ENCODE measurements at places on chromosomes 7 and 10. TPM values are rescaled to one million over a fixed set of nuclear protein-coding genes. Genes with fewer than 3 reads are reported as not detected.

CPN1 gene
- not detected for total RNA-seq

PRPS1L1 gene
- not detected for total RNA-seq

CPA4 gene
- total RNA-seq: 14.7 TPM

GRCh38 chr10:49271346-49271745 is 27.6 kb upstream of the C10orf71 start:
- DNase-seq: no peak

GRCh38 chr10:28127881-28128280 is 129.0 kb upstream of the ODAD2 start:
- DNase-seq: no peak

DNA sequence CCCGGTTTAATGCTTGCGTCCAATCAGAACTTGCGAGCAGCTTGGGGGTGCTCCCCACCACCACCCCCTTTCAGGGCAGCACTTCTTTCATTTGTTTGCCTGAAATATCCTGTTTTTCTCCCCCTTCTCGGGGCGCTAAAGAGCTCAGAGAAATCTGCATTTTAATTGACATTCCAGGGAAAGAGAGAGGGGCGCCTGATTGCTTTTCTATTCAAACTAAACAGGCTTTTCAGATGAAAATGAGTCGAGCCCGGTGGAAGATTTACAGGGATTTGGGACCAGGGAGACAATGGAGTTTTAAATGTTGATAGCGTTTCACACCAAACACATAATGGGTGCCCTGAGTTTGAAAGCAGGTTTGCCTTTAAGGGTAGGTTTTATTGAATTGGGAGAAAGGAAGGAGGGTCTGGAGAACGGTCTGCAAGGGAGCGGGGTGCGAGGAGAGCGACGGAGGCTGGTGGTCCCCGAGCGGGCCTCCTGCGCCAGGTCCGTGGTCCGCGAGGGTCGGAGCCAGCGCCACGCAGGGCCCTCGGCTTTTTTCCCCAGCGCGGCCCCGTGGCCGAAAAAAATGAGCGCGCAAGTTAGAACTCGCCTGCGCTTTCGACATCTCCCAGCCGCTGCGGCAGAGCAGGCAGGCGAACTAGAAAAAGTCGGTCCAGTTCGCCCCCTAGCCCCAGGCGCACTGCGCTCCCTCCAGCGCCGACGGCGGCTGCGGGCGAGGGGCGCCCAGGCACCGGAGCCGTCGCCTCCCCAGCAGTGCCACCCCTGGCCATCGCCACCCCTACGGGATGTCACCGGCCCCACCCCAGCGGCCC is 1.3 kb downstream of the FGFR2 start:
- DNase-seq: no peak

DNA sequence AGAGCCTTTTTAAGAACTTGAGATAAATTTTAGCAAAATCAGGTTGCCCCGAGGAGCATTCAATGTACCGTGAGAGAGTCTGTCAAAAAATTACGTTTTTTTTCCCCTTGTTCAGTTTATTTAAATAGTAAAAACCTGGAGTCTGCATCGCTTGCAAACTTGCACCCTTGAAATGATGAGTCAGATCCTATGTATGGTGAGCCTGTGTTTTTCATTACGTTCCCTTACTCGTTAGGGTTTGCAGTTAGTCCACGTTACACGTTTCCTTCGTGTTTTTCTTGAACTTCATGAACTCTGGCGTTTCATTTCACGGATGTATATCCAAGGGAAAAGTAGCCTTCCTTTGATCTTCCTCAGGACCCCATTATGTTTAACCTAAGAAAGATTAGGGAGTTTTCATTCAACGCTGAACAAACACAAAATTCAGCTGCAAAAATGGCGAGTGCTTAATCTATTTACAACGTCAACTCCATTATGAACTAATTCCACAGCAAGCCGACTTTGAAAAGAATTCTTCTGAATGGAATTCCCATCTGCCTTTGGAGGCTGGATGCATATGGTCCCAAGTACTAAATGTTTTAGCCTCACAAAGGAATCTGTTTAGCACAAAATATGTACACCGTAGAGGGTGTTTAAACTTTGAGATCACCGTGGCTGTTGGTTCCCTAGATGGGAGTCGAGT is 182.4 kb downstream of the MYOF start:
- DNase-seq: no peak

GRCh38 chr7:55212176-55212575 is 153.0 kb upstream of the LANCL2 start:
- DNase-seq: no peak

DNA sequence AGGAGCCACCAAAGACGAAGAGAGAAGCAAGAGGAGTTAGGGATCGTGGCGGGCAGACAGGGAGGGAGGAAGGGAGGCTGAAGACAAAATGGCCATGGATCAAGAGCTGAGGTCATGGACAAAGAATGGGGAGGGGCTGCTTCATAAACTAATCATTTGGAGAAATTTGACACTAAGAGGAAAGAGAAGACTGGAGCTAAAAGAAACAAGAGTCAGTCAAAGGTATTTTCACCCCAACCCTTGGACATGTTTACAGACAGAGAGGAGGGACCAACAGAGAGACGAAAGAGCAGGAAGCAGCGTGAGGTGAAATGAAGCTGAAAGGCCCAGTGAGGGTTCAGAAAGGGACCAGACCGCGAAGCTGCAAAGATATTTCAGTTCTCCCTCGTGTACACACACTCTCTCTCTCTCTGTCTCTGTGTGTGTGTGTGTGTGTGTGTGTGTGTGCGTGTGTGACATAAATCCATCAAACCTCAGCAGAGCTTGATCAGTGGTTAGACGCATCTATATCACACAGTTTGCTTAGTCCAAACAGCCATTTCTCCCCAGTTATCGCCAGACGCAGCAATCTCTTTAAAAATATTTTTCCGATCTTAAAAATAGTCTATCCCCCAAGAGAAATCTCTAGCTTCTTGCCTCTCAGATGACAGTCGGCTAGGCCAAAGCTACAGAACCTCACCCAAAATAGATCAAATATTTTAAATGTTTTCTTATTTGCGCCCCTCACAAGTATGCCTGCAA is 12.5 kb upstream of the CALD1 start:
- no peak for DNase-seq

- DNase-seq: no peak
Measured at GRCh38 chr10:43235070-43235900, 31.6 kb downstream of the RASGEF1A start.

GRCh38 chr7:138460176-138460648 is at the start of gene TRIM24:
Gene TRIM24, plus strand, starts transcription at chr7:138460259. Its CDS starts 290 bp downstream, at chr7:138460549.
- DNase-seq: no peak

- no peak for DNase-seq
Measured at GRCh38 chr10:120005207-120006201, 113.0 kb downstream of the SEC23IP start.
